ENCODE measurements at places on chromosomes 13 and 19. TPM values are rescaled to one million over a fixed set of nuclear protein-coding genes. Genes with fewer than 3 reads are reported as not detected.

GRCh38 chr19:46115396-46116106 is 8.9 kb downstream of the IGFL3 start:
- no peak for DNase-seq

The PCDH20 gene
- 0.18 TPM for total RNA-seq

DNA sequence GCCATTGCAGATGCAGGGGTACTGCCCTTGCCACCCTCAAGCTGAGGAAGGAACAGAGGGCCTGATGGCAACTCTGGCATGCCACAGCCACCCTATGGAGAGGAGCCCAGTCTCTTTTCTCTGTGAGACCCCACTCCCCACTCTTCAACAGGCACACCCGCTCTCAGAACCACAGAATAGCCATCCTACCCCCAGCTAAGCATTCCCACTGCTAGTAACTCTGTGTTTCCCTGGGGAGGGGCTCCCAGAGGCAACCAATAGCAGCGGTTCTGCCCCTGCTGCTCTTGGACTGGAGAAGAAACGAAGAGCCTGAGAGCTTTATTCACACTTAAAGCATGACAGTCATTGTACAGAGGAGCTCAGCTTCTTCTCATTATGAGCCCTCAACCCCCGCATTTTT is 49.3 kb downstream of the UBL3 start:
- DNase-seq: no peak

The MIER2 gene
- 20.8 TPM for total RNA-seq

DNA sequence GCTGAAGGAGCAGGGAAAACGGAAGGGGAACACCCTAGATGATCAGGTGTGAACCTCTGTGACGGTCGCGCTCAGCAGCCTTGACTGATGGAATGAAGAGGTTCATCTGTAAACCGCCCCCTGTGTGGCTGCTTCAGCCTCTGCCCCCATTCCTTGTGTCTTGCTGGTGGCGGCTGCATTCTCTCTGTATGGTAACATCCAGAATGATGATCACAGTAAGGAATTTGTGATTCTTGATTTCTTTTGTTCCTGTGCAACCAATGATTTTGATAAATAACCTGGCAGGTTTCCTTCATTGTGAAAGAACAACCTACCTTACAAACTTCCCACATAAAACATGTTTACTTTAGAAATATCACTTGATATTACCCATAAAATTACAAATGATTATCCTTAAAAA is 118.7 kb upstream of the MCF2L start:
- DNase-seq: no peak

The GIPC1 gene
- 296 TPM for total RNA-seq

DNA sequence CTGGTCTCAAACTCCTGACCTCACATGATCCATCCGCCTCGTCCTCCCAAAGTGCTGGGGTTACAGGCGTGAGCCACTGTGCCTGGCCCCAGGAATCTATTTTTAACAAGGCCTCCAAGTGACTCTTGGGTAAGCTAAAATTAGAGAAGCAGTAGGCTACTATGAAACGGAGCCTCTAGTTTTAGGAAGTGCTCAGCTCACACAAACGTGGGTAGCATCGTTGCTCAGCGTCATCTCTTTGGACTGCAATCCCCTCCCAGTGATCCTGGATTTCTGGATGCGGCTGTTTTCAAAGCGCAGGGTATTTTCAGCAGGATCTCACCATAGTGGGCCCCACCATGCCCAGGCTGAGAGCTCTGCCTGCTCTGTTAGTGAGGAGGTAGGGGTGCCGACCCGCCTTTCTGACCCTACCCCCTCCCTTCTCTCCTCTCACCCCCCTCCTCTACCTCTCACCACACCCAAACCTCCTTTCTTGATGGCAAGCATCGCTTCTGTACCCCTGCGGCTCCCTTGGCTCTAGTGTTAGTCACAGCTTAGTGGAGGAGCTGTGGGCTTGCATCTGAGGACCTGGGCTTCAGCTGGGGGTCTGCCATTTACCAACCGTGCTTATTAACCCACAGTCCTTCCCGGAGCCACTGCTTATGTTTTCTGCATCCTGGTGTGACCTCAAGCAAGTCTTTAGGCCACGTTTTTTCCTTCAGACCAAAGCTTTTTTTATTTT is 34.2 kb downstream of the GJA3 start:
- DNase-seq: no peak

GRCh38 chr13:96746886-96747285 is 247.4 kb downstream of the OXGR1 start:
- DNase-seq: no peak

DNA sequence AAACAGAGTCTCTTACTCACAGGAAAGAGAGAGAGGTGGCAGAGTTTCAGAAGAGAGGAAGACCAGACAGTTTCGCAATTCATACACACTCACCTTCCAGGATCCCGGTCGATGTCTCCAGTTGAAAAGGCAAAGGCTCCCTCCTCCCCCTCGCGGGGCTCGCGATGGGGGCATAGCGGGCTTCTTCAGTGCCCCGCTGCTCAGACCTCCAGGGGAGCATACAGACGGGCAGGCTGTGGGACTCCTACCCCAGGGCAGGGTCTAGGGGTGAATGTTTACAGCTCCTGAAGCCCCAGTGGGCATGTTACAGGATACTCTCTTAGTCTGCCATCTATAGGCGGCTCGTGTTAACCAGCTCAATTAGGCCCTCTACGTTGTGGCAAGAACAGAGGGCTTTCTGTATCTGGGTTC is 139.2 kb downstream of the SLITRK5 start:
- no peak for DNase-seq

The ZNF415 gene
- total RNA-seq: not detected

The KMT5C gene
- 96.2 TPM for total RNA-seq

DNA sequence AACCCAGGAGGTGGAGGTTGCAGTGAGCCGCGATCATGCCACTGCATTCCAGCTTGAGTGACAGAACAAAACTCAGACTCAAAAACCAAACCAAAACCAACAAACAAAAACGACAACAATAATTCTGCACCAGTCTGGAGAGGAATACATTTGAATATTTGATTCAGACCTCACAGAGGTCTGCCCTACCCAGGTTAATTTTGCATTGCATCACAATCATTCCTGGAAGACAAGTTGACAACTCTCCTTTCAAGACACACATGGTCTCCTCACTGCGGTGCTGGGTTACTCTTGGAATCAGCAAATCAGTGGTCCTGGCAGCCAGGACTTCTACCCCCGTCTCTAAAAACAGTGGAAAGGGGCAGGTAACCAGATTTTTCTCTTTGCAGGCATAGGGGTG is 79.9 kb upstream of the TMTC4 start:
- DNase-seq: no peak

The CATSPERD gene
- total RNA-seq: not detected

DNA sequence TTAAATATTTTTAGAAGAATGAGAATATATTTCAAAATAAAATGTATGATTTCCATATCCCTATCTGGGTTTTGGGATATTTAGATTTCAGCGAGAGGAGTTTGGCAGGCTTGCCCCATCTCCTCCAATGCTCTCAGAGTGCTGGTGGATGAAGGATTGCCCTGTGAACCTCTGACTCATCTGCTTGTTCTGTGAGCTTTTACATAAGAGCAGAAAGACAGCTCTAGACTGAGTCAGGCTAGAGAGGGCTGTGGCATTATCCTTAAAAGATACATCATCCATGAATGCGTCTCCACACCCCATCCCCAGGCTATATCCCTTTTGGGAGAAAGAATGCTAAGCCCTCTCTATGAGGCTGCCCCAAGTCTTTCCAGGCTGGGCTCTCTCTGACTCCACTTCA is 190.6 kb downstream of the TUBA3C start:
- DNase-seq: no peak

The TEX29 gene
- not detected for total RNA-seq

DNA sequence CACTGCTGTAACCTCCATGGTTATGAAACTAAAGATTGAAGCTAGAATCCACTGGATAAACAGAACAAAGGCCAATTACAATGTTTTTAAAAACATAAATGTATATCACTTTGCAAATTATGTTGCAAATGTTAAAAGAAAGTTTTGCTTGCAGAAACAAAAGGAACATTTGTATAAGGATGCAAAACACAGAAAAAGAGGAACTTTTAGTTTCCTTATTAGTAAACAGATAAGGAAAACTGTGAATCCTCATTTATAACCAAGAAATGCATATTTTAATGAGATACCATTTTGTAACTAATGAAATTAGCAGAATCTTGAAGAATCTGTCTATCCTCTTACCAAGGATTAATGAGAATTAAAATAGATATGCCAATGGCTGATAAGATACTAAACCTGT is 32.3 kb downstream of the LPAR6 start:
- DNase-seq: no peak

DNA sequence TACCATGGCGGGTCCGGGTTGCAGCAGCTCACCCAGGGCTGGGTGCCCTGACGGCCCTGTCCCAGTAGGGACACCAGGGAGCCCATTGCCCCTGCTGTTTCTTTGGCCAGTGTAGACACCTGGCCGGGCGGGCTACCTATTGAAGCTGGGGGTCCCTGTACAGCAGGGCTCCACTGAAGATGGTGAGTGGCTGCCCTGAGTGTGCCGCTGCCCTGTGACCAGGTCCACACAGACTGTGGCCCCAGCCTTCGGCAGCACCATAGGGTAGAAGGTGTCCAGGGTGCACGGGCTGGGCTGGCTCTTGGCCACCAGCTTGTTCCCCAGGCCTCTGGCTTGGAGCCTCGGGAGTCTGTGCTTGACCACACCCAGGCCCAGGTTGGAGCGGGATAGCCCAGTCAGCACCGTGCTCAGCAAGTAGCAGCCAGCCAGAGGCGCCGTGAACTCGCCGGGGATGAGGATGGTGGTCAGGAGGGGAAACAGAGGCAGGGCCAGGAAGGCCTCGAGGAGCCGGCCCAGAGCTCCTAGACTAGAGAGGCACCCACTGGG is 25.4 kb upstream of the NPAS1 start:
- DNase-seq: no peak

GRCh38 chr19:55348317-55349034 is 6.0 kb downstream of the COX6B2 start:
- no peak for DNase-seq

DNA sequence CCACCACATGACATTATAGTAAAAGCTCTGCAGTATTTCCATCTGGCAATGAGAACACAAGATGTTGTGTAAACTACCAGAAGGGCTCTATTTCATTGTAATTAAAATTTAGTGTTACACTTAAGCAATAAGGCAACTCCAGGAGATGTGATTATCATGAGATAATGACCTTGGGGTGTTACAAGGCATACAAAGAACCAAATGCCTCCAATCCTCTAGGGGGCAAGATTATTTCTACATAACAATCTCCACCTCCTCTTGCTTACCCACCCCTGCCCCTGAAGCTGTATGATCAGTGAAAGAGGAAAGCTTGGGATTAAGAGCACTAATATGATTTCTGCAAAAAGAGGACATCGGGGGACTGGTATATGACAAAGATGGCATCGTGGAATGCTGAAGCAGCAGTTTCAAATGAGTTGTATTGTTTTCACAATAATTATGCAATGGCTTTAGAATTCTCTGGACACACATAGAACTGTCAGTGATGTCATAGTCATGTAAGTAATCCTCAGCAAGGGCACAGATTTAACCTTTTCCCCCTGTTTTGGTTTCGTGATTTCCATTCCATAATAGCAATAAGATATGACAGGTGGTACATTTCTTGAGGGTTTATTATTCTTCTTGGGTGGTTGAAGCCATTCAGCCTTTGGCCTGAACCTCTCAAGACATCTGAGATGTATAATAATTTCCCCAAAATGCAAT is 295.3 kb downstream of the MZT1 start:
- no peak for DNase-seq

- DNase-seq: no peak
Measured at GRCh38 chr19:5224480-5224879, 116.1 kb downstream of the PTPRS start.

- DNase-seq: peak; percentile 75
Measured at GRCh38 chr19:54469496-54469934, 3.6 kb downstream of the CDC42EP5 start.

- DNase-seq: no peak
Measured at GRCh38 chr13:34657716-34658115, 284.4 kb upstream of the NBEA start.

DNA sequence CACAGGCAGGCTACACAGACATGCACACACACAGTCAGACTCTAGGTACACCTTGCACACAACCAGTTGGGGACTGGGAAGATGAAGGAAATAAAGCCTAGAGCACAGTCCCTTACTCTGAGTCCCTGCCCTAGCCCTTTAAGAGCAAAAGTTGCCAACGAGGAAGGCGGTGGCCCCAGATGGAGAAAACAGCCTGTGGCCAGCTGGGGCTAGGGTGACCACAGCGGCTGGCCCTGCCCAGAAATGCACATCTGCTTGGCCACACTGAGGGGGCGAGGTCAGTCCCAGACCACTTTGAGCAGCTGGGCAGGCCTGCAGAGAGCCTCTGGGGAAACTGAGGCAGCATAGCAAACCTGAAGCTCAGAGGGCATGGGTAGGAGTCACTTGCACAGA is 52.3 kb downstream of the PTPRS start:
- no peak for DNase-seq

The RYR1 gene
- 0.94 TPM for total RNA-seq

The KLK3 gene
- total RNA-seq: not detected

DNA sequence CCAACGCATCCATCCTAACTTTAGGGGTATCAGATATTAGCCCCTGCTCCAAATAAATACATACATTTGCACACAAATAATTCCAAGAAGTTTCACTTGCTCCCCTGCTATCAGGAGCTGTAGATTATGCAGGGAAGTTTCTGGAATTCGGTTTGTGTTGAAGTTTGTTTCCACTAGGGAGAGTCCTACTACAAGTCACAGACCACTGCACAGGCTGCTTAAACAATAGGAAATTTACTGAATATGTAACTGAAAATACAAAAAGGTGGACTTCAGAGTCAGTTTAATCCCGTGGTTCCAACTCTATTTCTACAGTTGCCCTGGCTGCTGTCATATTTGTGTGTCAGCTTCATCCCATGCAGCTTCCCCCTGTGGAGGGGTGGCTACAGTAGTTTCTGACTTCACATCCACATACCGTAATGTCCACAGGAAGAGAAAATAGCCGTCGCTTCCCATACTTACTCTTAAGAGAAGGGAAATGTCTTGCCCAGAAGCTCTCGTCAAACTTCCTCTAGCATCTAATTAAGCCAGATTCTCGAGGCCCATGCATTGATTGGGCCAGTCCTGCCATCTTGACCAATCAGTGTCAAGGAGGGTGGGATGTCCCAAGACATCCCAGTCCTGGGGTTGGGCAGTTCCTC is 286.6 kb downstream of the COG6 start:
- no peak for DNase-seq

GRCh38 chr13:95403349-95404140 is 102.3 kb upstream of the ABCC4 start:
- no peak for DNase-seq

GRCh38 chr19:12987781-12988180 is 7.5 kb upstream of the NFIX start:
- no peak for DNase-seq

DNA sequence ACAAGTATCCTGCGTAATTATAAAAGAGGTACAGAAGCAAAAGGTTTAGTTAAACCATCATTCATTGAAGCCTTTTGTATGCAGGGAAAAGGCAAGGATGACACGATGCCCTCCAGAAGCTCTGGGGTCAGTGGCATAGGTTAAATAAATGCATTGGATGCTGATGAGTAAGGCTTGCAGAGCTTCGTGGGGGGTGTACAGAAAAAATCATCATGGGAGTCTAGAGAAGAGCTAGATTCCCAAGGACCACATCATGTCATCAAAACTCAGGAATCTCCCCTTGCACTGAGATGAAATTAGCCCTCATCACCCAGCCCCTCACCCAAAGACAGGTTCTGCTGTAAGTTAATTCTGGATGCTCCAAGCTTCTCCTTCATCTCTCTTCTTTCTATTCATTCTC is 8.3 kb downstream of the FPR1 start:
- no peak for DNase-seq

The SPRY2 gene
- 15.0 TPM for total RNA-seq

- DNase-seq: no peak
Measured at GRCh38 chr19:11856596-11857250, 8.2 kb downstream of the ZNF439 start.

The TEX26 gene
- not detected for total RNA-seq

All from HT-29 (cell line).